ENCODE measurements at places on chromosomes 12 and 14. TPM values are rescaled to one million over a fixed set of nuclear protein-coding genes. Genes with fewer than 3 reads are reported as not detected.

The OR10P1 gene
- total RNA-seq, result not detected

The GPR84 gene
- total RNA-seq, result 2.4 TPM

The CNTN1 gene
- not detected for total RNA-seq

The C14orf39 gene
- total RNA-seq, result not detected

The SLC17A8 gene
- total RNA-seq, result not detected

The NPAS3 gene
- total RNA-seq, result not detected

The PPFIA2 gene
- not detected for total RNA-seq

The ZNF84 gene
- 10.1 TPM for total RNA-seq

The SYNE2 gene
- 27.6 TPM for total RNA-seq

The ASCL1 gene
- total RNA-seq, result not detected
